ENCODE measurements at places on chromosomes 6 and 20.

DNA sequence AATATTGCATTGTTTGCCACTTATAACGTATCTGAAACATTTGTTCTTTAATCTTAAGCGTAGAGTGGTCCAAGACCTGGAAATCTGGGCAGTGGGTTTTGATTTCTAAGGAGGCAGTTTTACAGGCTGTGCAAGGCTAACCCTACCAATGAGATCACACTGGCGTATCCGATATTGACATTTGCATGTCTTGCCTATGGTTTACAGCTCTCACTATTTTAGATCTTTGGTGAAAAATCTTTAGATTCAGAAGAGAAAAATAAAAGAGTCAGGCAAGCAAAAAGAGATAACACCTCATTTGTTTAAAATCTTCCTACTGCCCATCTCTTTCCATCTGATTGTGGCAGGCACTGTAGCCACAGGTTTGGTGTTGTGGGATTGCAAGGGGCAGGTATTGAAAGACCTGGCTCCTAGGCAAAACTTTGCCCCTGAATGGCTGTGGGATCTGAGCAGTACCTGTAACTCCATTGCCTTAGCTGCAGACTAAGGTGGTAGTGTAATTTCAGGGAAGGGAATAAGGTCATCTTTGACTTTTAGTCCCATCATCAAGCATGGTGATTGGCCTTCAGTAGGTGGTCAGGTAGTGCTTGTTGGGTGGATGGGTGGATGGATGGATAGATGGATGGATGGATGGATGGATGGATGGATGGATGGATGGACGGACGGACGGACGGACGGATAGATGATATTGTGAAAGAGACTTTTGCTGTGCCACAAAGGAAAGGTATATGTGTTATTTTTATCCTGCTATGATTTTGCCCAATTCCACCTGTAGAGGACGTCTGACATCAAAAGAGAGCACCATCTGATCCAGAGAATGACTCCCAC, 1.9 kb downstream of the TNFAIP3 start:
- no peak for DNase-seq

DNA sequence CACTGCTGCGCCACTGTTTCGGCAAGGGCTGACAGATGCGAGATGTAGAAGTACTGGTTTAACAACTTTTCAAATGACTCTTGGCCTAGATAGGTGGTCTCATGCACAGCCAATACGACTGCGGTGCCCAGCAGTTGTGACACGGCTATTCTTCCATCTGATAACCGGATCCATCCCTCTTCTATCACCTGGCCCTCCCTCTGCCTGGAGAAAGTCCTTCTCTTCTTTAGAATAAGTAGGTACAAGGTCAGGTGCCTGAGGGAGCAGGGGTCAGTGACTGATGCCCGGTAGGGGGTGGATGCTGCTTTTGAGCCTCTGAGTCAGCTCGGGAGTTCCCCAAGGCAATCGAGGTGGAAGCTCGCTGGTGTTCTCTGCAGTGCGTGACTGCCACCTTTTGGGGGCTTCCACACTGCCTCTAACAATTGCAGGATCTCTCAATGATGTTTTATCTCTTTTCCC, 166.8 kb upstream of the GRIK2 start:
- no peak for DNase-seq

GRCh38 chr20:46027245-46027853, 1.7 kb upstream of the SLC12A5 start:
- DNase-seq: no peak

DNA sequence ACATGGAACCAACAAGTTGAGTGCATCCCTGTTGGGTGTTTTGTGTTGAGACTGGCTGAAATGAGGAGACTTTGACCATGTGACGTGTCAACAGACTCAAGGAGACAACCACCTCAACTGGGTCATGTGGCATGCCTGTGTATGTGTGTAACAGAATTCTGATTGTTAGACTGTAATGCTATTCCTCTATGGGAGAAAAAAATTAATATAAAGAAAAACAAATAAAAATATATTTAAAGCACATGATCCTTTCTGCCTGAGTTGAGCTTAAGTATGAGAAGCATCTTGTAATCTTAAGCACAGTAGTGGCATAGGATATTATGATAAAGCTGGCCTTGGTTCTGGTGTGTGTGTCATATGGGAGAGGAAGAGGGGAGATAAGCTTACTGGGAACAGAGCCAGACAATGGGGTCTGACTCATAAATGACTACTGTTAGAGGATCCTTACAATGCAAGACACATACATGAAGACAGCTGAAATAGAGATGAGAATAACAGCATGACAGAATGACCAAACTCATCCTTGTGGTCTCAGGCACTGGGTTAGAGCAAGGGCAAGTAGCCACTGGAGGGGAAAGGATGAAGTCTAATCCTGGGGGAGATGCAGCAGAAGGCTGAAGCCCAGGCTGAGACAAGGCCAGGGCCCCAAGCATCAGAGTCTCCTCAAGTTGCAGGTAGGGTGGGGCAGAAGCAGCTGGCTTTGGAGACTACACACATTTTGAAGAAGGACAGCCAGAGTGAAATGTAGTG, 9.2 kb downstream of the TP53INP2 start:
- no peak for DNase-seq

GRCh38 chr6:81216668-81217067, 535.8 kb downstream of the TENT5A start:
- no peak for DNase-seq

GRCh38 chr20:436476-436875, 25.9 kb downstream of the TBC1D20 start:
- DNase-seq: no peak

GRCh38 chr6:133916650-133917151, 27.8 kb downstream of the TCF21 start:
- DNase-seq: peak; percentile 50

DNA sequence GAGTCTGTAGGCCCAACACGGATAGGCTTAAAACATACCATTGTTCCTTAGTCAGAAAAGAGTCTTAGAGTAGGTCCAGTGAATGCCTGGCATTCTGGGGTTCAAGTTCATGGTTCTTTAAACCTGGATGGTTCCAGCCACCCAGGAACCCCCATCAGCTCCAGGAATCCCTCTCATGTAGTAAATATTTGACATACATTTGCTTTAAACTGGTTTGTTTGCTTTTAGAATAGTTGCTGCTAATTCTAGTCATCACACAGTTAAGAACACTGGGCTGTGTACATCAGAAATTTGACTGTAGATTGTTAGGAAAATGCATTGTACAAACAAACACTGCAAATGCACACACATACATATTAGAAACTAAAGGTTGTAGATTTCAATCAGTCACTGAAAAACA, 30.6 kb upstream of the PBOV1 start:
- DNase-seq: no peak

- no peak for DNase-seq
Observed at GRCh38 chr6:162264581-162264980, 463.0 kb downstream of the PRKN start.

DNA sequence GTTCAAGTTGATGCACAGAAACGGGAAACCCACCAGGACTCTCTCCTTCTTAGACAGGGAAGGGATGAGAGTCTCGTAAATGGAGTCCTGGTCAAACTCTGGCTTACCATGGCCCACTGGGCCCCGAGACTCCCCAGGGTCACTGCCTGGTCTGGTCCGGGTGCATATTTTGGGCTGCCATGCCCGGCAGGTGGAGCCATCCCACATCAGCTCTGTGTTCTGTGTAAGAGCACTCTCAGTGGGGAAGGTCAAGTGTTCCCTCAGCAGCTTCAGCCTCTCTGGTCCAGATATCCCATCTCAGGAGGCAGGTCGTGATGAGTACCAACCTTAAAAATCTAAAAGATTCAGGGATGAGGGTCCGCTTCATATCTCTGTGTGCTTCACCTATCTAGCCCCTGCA, 138.8 kb downstream of the EDN3 start:
- no peak for DNase-seq

DNA sequence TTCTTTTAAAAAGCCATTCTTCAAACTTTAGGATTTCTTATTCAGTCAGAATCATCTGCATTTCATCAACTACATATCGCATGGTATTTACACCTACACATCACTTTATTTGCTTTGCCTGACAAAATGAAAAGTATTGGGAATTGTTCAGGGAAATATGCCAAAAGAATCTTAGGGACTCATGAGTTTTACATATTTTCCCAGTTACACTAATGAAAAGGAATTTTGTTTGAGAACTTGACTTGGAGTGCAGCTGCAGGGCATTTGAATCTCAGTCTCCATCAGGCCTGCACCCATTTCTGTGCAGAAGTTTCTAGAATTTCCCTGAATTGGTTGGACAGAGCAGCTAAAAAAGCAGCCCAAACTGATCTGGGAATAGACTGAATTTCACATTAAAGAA, 65.3 kb downstream of the MTHFD1L start:
- DNase-seq: no peak

DNA sequence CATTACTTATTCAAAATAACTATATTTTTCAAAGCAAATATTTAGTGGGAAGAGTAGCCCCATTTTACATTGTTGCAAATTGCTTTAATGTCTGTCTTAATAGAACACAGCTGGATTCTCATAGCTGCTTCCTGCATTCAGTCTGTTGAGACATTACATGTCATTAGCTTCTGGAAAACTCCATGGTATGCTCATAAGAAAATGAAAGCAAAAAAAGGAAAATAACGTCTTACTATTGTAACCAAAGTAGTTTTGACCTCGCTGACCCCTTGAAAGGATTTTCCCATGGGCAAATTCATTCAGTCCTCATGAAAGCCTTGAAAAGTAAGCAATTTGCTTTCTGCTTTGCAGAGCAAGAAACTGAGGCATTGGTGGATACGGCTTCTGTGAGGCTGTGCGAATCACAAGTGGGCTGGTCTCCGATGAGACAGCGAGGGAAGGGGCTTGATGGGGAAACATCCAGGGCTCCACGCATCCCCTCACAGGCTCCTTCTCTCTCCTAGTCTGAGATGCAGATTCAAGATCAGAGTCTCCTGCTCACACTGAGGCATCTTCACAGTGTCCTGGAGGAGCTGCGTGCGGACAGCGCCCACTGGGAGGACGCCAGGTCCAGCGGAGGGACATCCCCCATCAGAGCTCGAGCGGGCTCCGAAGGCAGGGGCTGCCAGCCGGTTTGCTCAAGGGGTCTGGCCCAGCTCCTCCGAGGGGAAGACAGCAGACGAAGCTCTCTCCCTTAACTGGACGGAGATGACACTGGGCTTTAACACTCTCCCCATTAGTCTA, 3.3 kb downstream of the C20orf202 start:
- no peak for DNase-seq

- no peak for DNase-seq
Observed at GRCh38 chr6:37631295-37631694, 66.4 kb downstream of the MDGA1 start.

- no peak for DNase-seq
Observed at GRCh38 chr20:60513141-60513540, 554.9 kb downstream of the CDH26 start.

DNA sequence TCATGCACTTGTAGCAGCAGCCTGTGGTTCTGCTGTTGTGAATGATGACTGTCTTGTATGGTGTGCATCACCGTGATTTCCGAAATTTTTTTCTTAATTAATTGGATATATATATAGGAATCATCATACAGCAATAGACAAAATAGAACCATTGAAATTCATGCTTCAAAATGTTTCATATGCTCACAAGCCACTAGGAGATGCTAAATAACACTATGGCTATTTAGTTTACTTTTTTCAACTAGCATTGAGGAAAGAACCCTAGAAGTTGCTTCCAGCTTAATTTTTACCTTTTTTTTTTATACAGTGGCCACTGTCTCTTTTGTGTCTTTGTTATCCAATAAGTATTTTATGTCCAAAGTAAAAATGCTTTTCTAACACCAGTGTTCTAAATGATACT, 485.4 kb downstream of the CDKAL1 start:
- DNase-seq: no peak

DNA sequence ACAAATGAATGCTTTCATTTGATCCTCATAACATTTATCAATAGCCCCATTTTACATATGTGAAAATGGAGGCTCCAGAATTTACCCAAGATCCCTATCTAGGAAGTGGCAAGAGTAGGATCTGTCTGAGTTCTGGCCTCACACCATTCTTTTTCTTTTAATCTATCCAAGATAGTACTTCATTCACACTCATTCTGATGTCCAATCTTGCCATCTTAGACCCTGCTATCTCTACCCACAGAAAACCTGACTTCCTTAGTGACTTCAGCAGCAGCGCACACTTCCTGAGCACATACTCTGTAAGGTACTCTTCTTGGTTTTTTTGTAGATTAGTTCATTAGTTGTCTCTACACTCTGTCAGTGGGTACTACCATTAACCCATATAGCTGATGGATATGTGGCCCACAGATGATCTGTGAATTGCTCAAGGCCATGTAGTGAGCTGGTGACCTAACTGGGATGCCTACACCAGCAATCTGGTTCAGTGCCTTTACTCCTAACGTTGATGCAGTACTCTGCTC, 36.3 kb downstream of the COX4I2 start:
- DNase-seq: no peak

- peak; percentile 19 for DNase-seq
Observed at GRCh38 chr6:111973118-111973761, 80.7 kb upstream of the CCN6 start.

DNA sequence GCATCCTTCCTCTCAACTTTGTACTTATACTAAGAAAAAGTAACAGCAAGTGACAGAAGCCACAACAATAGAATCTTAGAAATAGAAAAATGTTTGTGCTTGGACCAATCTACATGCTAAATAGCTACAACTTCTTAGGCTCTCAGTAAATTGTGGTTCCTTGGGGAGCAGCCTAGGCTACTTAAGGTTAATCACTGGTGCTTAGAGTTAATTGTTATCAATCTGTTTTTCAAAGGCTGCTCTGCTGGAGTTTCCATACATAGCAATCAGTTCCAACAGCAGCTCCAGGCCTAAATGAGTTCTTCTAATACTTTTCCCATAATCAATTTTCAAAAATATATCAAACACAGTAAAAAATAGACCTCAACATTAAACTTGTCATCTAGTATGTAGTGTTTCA, 571.4 kb downstream of the EPHA7 start:
- DNase-seq: no peak

- no peak for DNase-seq
Observed at GRCh38 chr6:142005021-142005420, 127.7 kb upstream of the GJE1 start.

- no peak for DNase-seq
Observed at GRCh38 chr6:131053546-131054240, 9.4 kb downstream of the EPB41L2 start.

GRCh38 chr20:24867556-24867955, 81.5 kb upstream of the CST7 start:
- DNase-seq: no peak

GRCh38 chr6:398065-398464, 6.5 kb downstream of the IRF4 start:
- no peak for DNase-seq

DNA sequence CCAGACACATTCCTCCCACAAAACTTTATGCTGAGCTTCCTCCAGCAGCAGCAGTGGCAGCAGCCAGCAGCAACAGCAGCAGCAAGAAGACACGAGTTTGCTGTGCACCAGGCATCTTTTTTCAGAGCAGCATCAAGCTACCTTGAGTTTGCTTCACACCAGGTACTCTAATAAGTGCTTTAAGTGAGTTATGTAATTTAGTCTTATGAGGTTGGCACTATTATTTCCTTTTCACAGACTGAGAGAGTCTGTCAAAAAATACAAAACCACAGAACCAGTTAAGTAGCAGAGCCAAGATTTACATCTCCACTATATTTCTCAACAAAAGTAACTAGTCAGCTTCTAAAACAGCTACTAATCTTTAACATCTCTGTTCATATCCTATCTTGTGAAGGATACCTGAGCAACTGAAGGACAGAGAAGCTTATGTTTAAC, 23.7 kb downstream of the RANBP9 start:
- no peak for DNase-seq

GRCh38 chr20:46152824-46153586, 34.9 kb downstream of the CD40 start:
- DNase-seq: no peak
